Vagina (tissue), 2 donors: ENCODE measurements at places on chromosomes 16 and 17. TPM values are rescaled to one million over a fixed set of nuclear protein-coding genes. Genes with fewer than 3 reads are reported as not detected.

The SLC13A2 gene
- not detected for total RNA-seq

The AOC2 gene
- 2.2 TPM for total RNA-seq

The MYOCD gene
- 26.5 TPM for total RNA-seq

The LGALS9C gene
- total RNA-seq = 1.2 TPM

The NHLRC4 gene
- 0.74 TPM for total RNA-seq

The ITGB4 gene
- 169 TPM for total RNA-seq

The PPP1R1B gene
- total RNA-seq = 9.3 TPM

- DNase-seq = no peak
- peaks cover 18% of the 10 kb centered on the region for H3K4me1 ChIP-seq
- no peaks in the 10 kb centered on the region for H3K27me3 ChIP-seq
- H3K36me3 ChIP-seq = no peaks in the 10 kb centered on the region
Measured at GRCh38 chr17:59221159-59221847, 992 bp downstream of the GDPD1 start.

- H3K4me1 ChIP-seq = no peaks in the 10 kb centered on the region
- DNase-seq = no peak
- no peak overlapping the region for H3K4me3 ChIP-seq
- H3K27me3 ChIP-seq = no peaks in the 10 kb centered on the region
- H3K36me3 ChIP-seq = no peaks in the 10 kb centered on the region
- H3K27ac ChIP-seq = no peak overlapping the region
Measured at GRCh38 chr16:88131256-88131655, 180.0 kb downstream of the BANP start.

DNA sequence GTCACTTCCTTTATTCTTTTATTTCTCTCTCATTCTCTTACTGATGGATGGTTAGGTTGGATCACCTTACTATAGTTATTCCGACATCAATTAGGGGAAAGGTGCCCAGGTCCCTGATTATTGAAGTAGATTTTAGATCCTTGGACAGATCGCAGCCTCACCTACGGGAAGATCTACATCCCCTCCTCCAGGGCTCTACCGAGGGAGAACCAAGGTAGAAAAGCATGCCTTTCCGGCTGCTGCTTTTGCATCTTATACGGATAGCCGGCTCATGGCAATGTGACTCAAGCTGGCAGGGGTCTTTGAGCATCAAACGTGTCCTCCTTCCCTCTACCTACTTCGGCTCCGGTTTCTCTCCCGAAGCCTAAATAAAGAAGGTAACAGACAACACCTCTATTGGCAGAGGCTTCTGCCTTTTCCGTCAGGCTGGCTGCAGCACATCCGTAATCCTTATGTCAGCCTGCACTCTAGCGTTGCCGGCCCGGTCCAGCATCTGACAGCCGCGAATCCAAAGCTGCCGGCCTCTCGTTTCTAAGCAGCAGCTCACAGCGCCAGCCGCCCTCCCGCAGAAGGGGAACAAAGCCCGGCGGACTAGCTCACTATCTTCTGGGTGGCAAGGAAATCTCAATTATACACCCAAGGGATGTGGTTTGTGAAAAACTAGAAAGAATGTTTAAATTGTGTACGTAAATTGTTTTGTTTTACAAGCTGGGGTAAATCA lies 46.9 kb downstream of the IRX6 start:
- no peaks in the 10 kb centered on the region for H3K27me3 ChIP-seq
- no peaks in the 10 kb centered on the region for H3K36me3 ChIP-seq
- H3K27ac ChIP-seq = no peak overlapping the region
- no peak overlapping the region for H3K4me3 ChIP-seq

DNA sequence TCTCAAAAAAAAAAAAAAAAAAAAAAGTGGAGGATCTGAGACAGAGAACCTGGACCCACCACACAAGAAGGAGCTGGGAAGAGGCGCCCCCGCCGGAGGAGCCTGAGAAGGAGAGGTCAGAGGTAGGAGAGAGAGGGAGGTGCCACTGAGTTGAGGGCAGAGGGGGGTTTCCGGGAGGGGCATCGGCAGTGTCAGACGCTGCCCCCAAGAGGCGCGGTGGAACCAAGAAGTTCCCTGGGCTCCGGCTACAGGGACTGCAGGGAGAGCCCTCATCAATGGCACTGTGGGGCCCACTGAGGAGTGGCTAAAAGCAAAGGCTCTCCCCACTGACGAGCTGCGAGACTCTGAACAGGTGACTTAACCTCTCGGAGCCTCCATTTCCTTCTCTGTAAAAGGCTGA lies 4.2 kb downstream of the CCDC42 start:
- H3K4me3 ChIP-seq = no peak overlapping the region
- no peaks in the 10 kb centered on the region for H3K4me1 ChIP-seq
- H3K27ac ChIP-seq = no peak overlapping the region
- no peaks in the 10 kb centered on the region for H3K36me3 ChIP-seq
- no peaks in the 10 kb centered on the region for H3K27me3 ChIP-seq

GRCh38 chr17:41678411-41678906 lies 10.2 kb upstream of the EIF1 start:
- H3K4me1 ChIP-seq = peaks cover 6% of the 10 kb centered on the region
- peak overlapping the region; percentile 8 for H3K27ac ChIP-seq
- H3K36me3 ChIP-seq = no peaks in the 10 kb centered on the region
- H3K4me3 ChIP-seq = peak overlapping the region; percentile 5
- DNase-seq = no peak
- no peaks in the 10 kb centered on the region for H3K27me3 ChIP-seq

DNA sequence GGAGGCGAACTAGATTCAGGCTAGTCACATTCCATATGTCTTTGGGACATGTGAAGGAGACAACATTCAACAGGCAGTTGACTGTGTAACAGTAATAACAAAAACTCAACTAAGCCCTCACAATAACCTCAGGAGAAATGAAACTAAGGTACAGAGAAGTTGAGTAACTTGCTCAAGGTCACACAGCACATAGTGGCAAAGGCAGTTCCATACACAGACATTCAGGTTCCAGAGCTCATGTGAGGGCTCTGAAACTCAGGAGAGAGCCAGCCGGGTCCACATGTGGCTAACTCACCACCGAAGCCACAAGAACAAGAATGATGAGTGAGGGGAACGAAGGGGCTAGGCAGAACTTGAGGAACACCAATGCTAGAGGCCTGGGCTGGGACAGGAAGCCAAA lies 46.3 kb upstream of the CCL1 start:
- no peak overlapping the region for H3K4me3 ChIP-seq
- H3K4me1 ChIP-seq = no peaks in the 10 kb centered on the region
- DNase-seq = no peak
- H3K27ac ChIP-seq = no peak overlapping the region
- no peaks in the 10 kb centered on the region for H3K27me3 ChIP-seq

- peaks cover 14% of the 10 kb centered on the region for H3K36me3 ChIP-seq
- DNase-seq = no peak
- peaks cover 38% of the 10 kb centered on the region for H3K4me1 ChIP-seq
- H3K27me3 ChIP-seq = no peaks in the 10 kb centered on the region
Measured at GRCh38 chr17:28889996-28890395, 7.5 kb downstream of the FLOT2 start.

- no peak overlapping the region for H3K27ac ChIP-seq
- H3K4me3 ChIP-seq = no peak overlapping the region
- H3K36me3 ChIP-seq = no peaks in the 10 kb centered on the region
- DNase-seq = no peak
- no peaks in the 10 kb centered on the region for H3K4me1 ChIP-seq
Measured at GRCh38 chr16:78209951-78210661, 110.7 kb downstream of the WWOX start.

DNA sequence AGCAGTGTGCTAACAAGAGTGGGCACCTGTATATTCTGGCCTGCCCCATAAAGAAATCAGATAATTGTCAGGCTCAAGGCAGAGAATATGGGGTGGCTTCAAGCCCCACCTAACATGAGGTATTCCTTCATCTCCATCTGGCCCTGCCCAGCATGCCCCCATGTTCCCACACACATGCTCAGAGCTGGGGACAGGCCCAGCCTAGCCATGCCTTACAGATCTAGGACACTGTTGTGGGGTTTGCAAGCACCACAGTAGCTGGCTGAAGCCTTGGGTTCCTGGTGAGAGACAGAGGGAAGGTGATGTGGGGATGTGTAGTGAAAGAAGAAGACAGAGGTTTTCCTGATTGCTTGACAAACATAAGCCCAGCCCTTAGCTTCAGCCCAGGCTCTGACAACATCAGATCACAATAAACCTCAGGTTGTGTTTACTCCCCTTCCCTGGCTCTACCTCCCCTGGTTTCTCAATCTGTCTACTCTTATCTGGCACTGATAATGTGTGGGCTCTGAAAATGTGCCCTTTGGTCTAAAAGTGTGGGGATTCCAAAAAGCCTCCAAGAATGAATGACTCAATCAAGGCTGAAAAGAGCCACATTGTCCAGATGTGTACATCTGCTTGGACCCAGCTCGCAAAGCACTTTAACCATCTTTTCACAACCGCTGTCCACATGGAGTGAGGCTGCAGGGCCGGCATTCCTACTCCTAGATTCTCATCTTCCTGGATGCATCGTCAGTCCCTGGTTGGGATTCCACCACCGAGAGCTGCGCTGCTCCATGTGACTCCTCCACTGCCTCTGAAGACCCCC lies 34.4 kb downstream of the CDRT4 start:
- H3K4me1 ChIP-seq = peaks cover 34% of the 10 kb centered on the region
- no peak overlapping the region for H3K4me3 ChIP-seq
- H3K36me3 ChIP-seq = no peaks in the 10 kb centered on the region
- H3K27me3 ChIP-seq = no peaks in the 10 kb centered on the region

DNA sequence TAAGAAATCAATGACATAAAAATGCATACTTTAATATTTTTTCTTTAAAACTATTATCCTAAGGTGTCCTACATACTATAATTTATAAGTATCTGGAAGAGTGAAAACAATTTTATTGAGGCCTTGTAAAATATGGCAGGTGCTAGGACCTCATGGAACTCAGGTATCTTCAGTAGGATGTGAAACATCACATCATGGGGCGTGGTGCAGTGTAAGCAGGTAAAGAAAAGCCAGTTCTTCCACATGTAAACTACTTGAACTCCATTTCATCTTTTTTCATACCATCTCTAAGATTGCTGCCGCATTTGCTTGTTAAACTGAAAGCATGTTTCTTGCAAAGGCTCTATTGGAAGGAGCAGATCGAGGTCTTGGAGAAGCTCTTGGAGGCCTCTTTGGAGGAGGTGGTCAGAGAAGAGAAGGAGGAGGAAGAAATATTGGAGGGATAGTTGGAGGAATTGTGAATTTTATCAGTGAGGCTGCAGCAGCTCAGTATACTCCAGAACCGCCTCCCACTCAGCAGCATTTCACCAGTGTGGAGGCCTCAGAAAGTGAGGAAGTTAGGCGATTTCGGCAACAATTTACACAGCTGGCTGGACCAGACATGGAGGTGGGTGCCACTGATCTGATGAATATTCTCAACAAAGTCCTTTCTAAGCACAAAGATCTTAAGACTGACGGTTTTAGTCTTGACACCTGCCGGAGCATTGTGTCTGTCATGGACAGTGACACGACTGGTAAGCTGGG lies at the start of gene CAPNS2:
CAPNS2 (plus strand) TSS at position 253 of the 744 bp plus-strand sequence; CDS start at position 326, 73 bp downstream.
- H3K4me1 ChIP-seq = peaks cover 14% of the 10 kb centered on the region
- no peak within 1 kb of the TSS for H3K4me3 ChIP-seq
- H3K36me3 ChIP-seq = no peaks in the 10 kb centered on the region
- no peaks in the 10 kb centered on the region for H3K27me3 ChIP-seq
- no peak for DNase-seq

GRCh38 chr16:9118170-9118569 lies 26.7 kb downstream of the HAPSTR1 start:
- no peaks in the 10 kb centered on the region for H3K27me3 ChIP-seq
- no peak for DNase-seq
- no peaks in the 10 kb centered on the region for H3K36me3 ChIP-seq
- H3K4me1 ChIP-seq = peaks cover 60% of the 10 kb centered on the region

DNA sequence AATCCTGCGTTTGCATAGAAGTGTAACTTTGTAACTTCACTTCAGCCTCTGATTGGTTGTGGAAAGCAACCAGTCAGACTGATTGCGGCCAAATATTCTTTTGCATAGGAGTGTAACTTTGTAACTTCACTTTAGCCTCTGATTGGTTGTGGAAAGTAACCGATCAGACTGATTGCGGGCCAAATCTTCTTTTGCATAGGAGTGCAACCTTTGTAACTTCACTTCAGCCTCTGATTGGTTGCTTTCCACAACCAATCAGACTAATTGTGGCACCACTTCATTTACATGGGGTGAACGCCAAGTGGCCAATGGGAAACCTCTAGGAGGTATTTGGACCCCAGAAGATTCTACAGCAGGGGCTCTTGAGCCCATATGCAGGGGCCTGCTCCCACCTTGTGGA lies 1.8 kb upstream of the TMEM98 start:
- no peaks in the 10 kb centered on the region for H3K27me3 ChIP-seq
- no peak overlapping the region for H3K4me3 ChIP-seq
- H3K36me3 ChIP-seq = no peaks in the 10 kb centered on the region
- no peak for DNase-seq

DNA sequence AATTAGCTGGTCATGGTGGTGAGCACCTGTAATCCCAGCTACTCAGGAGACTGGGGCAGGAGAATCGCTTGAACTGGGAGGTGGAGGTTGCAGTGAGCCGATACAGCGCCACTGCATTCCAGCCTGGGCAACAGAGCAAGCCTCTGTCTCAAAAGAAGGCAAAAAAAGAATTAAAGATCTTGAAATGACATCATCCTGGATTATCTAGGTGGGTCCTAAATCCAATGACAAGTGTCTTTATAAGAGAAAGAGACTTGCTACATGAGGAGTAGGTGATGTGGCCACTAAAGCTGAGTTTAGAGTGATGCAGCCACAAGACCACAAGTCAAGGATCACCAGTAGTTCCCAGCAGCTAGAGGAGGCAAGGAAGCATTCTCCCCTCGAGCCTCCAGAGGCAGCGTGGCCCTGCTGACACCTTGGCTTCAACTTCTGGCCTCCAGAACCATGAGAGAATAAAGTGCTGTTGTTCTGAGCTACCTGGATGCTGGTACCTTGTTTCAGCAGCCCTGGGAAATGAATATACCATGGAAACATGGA lies 15.8 kb downstream of the CIITA start:
- no peaks in the 10 kb centered on the region for H3K27me3 ChIP-seq
- no peaks in the 10 kb centered on the region for H3K4me1 ChIP-seq
- DNase-seq = no peak
- H3K36me3 ChIP-seq = no peaks in the 10 kb centered on the region
- no peak overlapping the region for H3K4me3 ChIP-seq

DNA sequence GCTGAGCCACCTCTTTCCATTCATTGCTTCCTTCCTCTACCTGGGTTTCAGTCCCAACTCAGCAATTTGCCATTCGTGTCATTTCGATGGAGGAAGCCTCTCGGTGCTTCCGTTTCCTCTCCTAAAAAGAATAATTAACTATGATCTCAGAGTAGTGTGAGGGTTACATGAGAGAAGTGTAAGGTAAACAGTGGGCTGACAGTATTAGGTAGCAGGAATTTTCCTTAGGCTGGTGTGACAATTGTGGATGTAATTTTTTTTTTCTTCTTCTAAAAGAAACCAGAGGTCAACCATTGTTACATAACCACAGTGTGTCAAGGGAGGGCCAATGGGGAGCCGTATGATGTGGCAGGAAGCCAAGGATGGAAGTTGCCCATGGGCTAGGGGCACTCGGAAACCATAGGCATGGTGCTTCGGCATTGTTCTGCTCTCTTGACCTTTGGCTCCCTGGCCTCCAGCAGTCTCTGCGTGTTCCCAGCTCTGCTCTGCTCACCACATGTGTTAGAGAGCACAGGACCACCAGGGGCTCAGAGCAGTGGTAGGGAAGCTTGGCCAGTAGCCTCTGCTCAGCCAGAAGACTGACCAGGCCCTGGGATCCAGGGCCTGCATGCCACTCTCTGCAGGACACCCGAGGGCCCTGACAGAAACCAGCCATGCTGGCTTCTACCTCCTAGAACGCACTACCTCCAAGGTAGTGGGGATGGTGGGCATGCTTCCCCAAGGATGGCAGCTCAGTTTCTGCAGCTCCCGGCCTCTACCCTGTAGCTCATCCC lies 2.0 kb upstream of the TOP2A start:
- no peak for DNase-seq
- no peak overlapping the region for H3K4me3 ChIP-seq
- H3K4me1 ChIP-seq = peaks cover 7% of the 10 kb centered on the region
- H3K36me3 ChIP-seq = no peaks in the 10 kb centered on the region
- H3K27me3 ChIP-seq = no peaks in the 10 kb centered on the region
- H3K27ac ChIP-seq = no peak overlapping the region
